ENCODE measurements at places on chromosomes 1 and 21. TPM values are rescaled to one million over a fixed set of nuclear protein-coding genes. Genes with fewer than 3 reads are reported as not detected.

DNA sequence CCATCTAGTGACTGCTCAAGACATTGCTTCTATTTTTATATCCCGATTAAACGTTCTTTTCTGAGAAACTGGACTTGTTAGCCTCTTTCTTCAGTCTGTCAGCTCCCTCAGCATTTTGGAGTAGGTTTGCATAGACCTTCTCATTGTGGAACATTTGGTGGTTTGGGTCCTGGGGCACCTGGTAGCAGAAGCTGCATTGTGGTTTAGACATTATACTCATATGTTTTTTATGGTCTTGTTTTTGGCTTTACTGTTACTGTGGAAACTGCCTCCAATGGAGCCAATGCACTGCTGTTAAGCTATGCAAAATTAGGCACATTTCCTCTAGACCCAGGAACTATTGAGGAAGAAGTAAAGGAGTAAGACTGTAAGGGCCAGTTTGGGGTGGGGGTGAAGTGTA lies 36.7 kb upstream of the LRRC8B start:
- H3K27ac ChIP-seq, result no peak overlapping the region
- H3K4me1 ChIP-seq, result no peaks in the 10 kb centered on the region
- DNase-seq, result no peak
- H3K27me3 ChIP-seq, result no peaks in the 10 kb centered on the region

- no peak for DNase-seq
- H3K27me3 ChIP-seq, result no peaks in the 10 kb centered on the region
- H3K27ac ChIP-seq, result no peak overlapping the region
- H3K4me3 ChIP-seq, result no peak overlapping the region
- no peaks in the 10 kb centered on the region for H3K36me3 ChIP-seq
Measured at GRCh38 chr1:63984930-63985290, 211.1 kb downstream of the ROR1 start.

- DNase-seq, result no peak
- no peaks in the 10 kb centered on the region for H3K36me3 ChIP-seq
- peak overlapping the region; percentile 66 for H3K27ac ChIP-seq
- H3K27me3 ChIP-seq, result no peaks in the 10 kb centered on the region
- peaks cover 34% of the 10 kb centered on the region for H3K4me1 ChIP-seq
Measured at GRCh38 chr21:16533692-16534407, 804.1 kb downstream of the USP25 start.

- H3K4me3 ChIP-seq, result no peak overlapping the region
- no peak overlapping the region for H3K27ac ChIP-seq
- no peaks in the 10 kb centered on the region for H3K4me1 ChIP-seq
- no peak for DNase-seq
Measured at GRCh38 chr1:90434460-90434859, 282.6 kb downstream of the BARHL2 start.

GRCh38 chr1:7633506-7634245 lies 137.4 kb upstream of the VAMP3 start:
- no peaks in the 10 kb centered on the region for H3K4me1 ChIP-seq
- no peak for DNase-seq
- no peaks in the 10 kb centered on the region for H3K36me3 ChIP-seq

DNA sequence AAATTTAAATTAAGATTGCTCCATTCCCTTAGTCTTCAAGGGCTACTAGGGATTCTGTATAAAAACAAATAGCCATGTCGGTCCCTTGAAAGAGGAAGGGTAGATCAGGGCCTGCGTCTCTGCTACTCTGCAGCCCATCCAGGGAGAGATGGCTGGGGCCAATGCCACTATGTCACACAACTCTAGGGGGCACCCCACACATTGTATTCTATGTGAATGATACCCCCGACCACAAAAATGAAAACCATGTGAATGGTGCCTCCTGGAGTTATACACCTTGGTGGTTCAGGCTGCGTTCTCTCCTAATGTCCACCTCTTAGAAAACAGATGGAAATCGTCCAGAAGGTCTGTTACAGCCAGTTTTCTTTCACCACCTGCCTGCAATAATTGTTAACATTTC lies 18.0 kb downstream of the PIK3C2B start:
- no peak overlapping the region for H3K4me3 ChIP-seq
- DNase-seq, result no peak
- no peaks in the 10 kb centered on the region for H3K36me3 ChIP-seq
- H3K27me3 ChIP-seq, result no peaks in the 10 kb centered on the region
- H3K27ac ChIP-seq, result no peak overlapping the region
- peaks cover 27% of the 10 kb centered on the region for H3K4me1 ChIP-seq

DNA sequence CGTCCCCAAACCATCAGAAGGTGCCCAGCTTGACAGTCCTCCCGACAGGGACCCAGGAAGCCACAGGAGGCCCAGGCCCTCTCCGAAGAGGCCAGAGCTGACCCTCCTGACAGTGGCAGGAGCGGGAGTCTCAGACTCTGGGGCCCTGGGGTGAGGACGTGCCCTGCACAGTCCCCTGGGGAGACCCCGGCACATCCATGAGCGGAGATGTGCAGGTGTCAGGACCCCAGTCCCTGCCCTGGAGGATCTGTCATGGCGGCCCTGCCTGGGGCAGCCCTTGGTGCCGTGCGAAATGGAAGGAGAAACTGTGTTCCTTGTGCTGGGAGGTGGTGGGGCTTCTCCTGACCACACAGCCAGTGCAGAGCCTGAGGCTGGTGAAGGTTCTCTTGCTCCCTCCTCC lies 55.8 kb downstream of the OBSCN start:
- no peak overlapping the region for H3K4me3 ChIP-seq
- no peak for DNase-seq
- no peaks in the 10 kb centered on the region for H3K4me1 ChIP-seq
- H3K27ac ChIP-seq, result no peak overlapping the region

DNA sequence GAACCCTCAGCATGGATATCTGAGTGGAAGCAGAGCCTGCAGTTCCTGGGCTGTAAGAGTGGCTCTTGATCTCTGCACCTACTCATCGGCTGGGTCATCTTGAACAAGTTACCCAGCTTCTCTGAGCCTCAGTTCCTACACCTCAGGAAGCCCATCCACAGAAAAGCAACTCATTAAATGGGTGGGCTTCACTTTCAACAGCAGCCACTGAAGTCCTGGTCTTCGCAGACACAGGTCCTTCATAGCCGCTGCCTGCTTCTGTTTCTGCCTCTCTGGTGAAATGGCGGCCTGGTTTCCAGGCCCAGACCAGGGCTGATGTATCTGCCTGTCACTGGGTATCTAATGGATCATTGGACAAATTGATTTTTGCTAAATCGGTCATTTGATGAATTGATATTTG lies 571.4 kb downstream of the PTPRU start:
- H3K4me1 ChIP-seq, result no peaks in the 10 kb centered on the region
- H3K36me3 ChIP-seq, result no peaks in the 10 kb centered on the region
- DNase-seq, result no peak
- H3K27ac ChIP-seq, result no peak overlapping the region
- H3K27me3 ChIP-seq, result peaks cover 9% of the 10 kb centered on the region

- no peaks in the 10 kb centered on the region for H3K36me3 ChIP-seq
- peaks cover 24% of the 10 kb centered on the region for H3K4me1 ChIP-seq
- no peaks in the 10 kb centered on the region for H3K27me3 ChIP-seq
- no peak overlapping the region for H3K4me3 ChIP-seq
- no peak overlapping the region for H3K27ac ChIP-seq
Measured at GRCh38 chr1:229280921-229281320, 10.0 kb downstream of the RAB4A start.

- no peak for DNase-seq
- no peaks in the 10 kb centered on the region for H3K36me3 ChIP-seq
- H3K27ac ChIP-seq, result no peak overlapping the region
- H3K27me3 ChIP-seq, result no peaks in the 10 kb centered on the region
- H3K4me3 ChIP-seq, result no peak overlapping the region
Measured at GRCh38 chr1:182415789-182416188, 15.3 kb upstream of the TEDDM1 start.

DNA sequence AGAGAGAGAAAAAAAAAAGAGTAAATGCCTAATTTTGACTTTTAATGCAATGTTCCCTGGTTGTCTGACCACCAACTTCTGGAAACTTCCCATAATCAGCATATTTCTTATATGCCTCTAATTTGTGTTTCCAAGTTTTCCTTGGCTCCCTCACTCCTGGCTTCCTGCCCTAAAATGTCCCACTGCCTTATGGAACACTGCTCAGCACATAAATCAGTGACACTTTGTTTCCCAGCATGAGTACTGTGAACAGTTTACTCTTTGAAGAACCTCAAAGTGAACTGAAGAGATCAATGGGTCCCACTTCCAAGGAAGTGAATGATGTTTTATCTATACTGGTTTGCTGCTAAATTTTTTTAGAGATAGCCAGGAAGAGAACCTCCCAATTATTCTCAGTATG lies 271.3 kb upstream of the PRMT6 start:
- H3K27me3 ChIP-seq, result no peaks in the 10 kb centered on the region
- H3K36me3 ChIP-seq, result no peaks in the 10 kb centered on the region
- no peak for DNase-seq

DNA sequence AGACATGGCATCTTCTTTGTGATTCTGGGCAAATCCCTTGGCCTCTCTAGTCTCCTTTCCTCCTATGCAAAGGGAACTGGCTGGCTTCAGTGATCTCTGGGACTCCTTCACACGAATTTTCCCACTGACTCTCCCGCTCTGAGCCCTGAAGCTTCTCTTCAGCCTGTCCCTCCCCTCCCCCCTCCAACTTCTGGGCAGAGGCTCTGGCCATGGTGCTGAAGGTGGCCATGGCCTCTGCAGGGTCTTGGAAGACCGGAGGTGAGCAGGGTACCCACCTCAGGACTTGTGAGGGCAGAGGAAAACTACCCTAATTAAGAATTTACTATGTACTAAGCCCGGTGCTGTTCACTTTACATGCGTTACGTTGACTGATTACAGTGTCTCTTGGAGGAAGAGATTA lies 29.4 kb upstream of the POU3F1 start:
- no peaks in the 10 kb centered on the region for H3K4me1 ChIP-seq
- no peaks in the 10 kb centered on the region for H3K27me3 ChIP-seq
- H3K4me3 ChIP-seq, result no peak overlapping the region
- H3K36me3 ChIP-seq, result no peaks in the 10 kb centered on the region

- no peaks in the 10 kb centered on the region for H3K4me1 ChIP-seq
- DNase-seq, result no peak
- H3K27me3 ChIP-seq, result no peaks in the 10 kb centered on the region
- H3K36me3 ChIP-seq, result no peaks in the 10 kb centered on the region
- H3K4me3 ChIP-seq, result no peak overlapping the region
Measured at GRCh38 chr1:115229016-115229415, 109.0 kb downstream of the NGF start.

DNA sequence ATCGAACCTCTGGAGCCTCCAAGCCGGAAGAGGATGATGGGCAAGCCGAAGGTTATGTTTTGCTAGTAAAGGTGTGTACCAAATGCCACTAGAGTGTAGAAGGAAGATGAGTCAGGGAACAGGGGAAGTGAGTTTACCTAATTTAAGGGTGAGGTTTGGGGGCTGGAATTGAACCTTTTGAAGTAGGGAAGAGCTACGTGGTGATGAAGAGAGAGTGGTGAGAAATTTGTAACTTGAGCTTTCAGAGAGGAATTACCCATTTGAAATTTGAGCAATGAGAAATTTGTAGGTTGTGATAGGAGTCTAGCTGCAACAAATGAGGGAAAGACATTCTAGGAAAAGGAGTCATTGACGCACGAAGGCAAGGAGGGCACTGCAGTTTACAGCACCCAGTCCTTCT lies 70.0 kb upstream of the TENT5C start:
- H3K27ac ChIP-seq, result no peak overlapping the region
- H3K27me3 ChIP-seq, result no peaks in the 10 kb centered on the region
- DNase-seq, result no peak
- H3K36me3 ChIP-seq, result no peaks in the 10 kb centered on the region

- no peak overlapping the region for H3K27ac ChIP-seq
- no peaks in the 10 kb centered on the region for H3K27me3 ChIP-seq
- no peaks in the 10 kb centered on the region for H3K36me3 ChIP-seq
- H3K4me3 ChIP-seq, result no peak overlapping the region
Measured at GRCh38 chr1:197041486-197042353, 25.3 kb downstream of the F13B start.

- H3K36me3 ChIP-seq, result no peaks in the 10 kb centered on the region
- no peaks in the 10 kb centered on the region for H3K4me1 ChIP-seq
- H3K4me3 ChIP-seq, result no peak overlapping the region
- no peaks in the 10 kb centered on the region for H3K27me3 ChIP-seq
Measured at GRCh38 chr1:116287341-116288200, 85.5 kb upstream of the ATP1A1 start.

GRCh38 chr1:200934676-200935245 lies 40.1 kb downstream of the INAVA start:
- no peak for DNase-seq
- no peak overlapping the region for H3K27ac ChIP-seq
- H3K36me3 ChIP-seq, result no peaks in the 10 kb centered on the region
- peaks cover 4% of the 10 kb centered on the region for H3K27me3 ChIP-seq

GRCh38 chr1:195335541-195335940 lies 1272.7 kb downstream of the KCNT2 start:
- DNase-seq, result no peak
- H3K4me3 ChIP-seq, result no peak overlapping the region
- H3K27me3 ChIP-seq, result no peaks in the 10 kb centered on the region
- no peaks in the 10 kb centered on the region for H3K36me3 ChIP-seq

OR14K1 gene
- total RNA-seq, result not detected

SOX13 gene
- total RNA-seq, result 14.8 TPM

CELA3B gene
- total RNA-seq, result 1.4 TPM

AGO1 gene
- total RNA-seq, result 23.0 TPM

CCDC181 gene
- 1.0 TPM for total RNA-seq

CLCC1 gene
- 32.5 TPM for total RNA-seq

PBX1 gene
- total RNA-seq, result 91.8 TPM

RGS18 gene
- total RNA-seq, result 1.1 TPM
